T1000 (cell line): ENCODE measurements at places on chromosomes 3 and 15.

DNA sequence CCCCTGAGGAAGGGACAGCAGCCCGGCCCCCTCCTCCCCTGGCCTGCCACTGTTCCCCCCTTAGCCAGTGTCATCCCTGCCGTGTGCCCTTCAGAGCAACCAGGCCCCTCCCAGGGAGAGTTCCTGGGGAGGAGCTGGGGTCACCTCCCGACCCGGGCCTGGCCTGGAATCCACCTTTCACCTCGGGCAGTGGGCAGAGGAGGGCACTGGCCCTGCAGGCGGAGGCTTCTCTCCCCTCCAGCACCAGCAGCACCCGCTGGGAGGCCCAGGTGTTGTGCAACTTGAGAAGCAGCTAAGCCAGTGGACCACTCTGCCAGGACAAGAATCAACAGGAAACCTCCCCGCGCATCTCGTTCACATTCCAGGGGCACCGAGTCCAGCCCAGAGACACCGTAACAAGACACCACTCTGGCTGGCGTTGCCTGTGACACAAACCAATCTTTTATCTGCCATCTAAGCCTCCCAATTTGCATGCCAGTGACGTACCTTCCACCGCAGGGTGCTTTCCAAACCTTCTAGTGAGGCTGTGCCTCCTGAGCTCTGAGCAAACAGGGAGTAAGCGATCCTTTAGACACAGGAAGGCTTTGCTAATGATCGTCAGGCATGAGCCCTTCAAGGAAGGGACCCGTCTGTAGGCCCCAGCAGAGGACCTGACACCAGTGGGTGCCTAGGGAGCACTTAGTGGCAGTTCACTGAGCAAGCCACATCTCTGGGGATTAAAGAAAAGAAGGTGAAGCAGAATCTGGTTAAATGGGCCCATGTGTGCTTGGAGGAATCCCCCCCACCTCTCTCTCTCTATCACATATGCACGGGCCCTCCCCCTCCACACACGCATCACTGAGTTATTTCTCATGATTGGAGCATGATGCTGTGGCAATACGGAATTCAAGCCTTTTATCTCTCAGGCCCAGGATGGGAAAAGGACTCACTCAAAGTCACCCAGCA lies 98.9 kb upstream of the TLE3 start:
- DNase-seq, result peak; percentile 69

GRCh38 chr15:92617549-92618520 lies 37.7 kb downstream of the FAM174B start:
- no peak for DNase-seq

- DNase-seq, result no peak
These were observed 544.6 kb upstream of the LMCD1 start for GRCh38 chr3:7957024-7957423.

GRCh38 chr3:137259701-137260100 lies 301.9 kb downstream of the IL20RB start:
- no peak for DNase-seq

- no peak for DNase-seq
These were observed 106.1 kb upstream of the FRMD4B start for GRCh38 chr3:69491975-69492374.

DNA sequence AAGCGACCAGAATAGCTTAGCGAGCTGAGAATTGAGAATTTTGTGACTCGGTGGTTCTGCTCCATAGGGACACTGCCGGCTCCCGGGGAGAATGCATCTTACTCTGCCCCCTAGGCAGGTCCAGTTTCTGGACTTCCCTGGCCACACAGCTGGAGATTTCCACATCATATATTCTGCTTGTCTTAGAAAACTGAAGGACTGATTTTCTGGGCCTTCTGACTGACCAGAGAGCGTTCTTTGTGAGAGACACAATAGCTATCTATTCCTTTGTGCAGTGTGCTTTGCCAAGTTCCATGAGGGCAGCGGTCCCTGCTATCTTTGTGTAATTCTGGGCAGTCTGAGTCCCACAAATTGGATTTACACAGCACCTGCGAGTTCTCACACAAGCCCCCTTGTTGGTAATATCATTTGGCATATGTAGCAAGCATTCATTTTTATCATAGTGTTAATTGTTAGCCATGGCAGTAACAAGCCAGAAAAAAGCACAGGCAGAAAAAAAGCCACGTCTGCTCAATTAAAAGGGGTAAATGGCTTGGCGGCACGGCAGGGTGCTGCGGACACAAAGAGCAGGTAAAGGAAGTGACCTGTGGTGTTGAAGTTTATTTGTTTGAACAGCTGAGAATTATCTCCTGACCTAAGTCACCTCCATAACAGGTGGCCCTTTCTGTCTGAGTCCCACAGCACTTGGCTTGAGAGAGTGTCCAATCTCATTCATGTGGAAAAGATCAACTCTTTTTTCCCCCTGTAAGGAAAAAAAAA lies 688.7 kb downstream of the TUSC7 start:
- no peak for DNase-seq

- DNase-seq, result peak; percentile 37
These were observed 8.4 kb downstream of the TMEM40 start for GRCh38 chr3:12750658-12751071.

GRCh38 chr3:181660337-181660736 lies 51.4 kb upstream of the SOX2 start:
- no peak for DNase-seq

GRCh38 chr3:197298945-197299854 lies 788 bp upstream of the DLG1 start:
- no peak for DNase-seq

GRCh38 chr3:13141991-13142412 lies 68.8 kb upstream of the IQSEC1 start:
- peak; percentile 22 for DNase-seq

DNA sequence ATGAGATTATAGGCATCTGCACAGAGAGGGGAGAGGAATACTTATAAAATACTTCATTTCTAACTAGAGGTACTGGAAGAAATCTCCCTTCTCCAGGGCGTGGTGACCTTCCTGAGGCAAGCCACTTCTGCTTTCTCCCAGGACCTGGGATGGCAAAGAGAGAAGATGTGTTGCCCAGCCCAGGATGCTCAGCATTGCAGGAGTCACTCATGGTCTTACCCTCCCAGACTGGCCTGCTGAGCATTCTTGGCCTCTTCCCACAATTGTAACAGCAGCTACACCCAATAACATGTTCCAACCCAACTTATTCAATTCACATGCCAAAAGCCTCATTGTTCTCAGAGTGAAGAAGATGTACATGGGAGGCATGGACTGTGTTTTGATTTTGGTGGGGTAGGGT lies 37.9 kb downstream of the IL20RB start:
- DNase-seq, result no peak

DNA sequence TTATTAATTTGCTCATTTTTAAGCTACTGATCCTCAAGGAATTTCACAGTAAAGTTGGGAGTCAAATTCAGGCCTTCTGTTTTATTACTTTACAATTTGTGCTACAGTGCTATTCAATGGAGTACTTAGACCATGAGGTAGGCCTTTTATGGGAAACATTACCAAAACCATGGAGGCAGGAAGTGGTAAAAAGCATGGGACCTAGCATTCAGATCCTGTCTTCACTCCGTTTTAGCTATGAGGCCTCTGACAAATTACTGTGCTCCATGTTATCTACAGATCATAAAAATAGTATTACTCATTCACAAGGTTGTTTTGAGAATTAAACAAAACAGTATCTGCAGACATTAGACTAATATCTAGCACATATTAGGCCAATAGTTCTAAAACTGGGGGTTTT lies 140.6 kb upstream of the SLITRK3 start:
- DNase-seq, result no peak

- DNase-seq, result no peak
These were observed 216.0 kb upstream of the MCTP2 start for GRCh38 chr15:94015324-94015723.

DNA sequence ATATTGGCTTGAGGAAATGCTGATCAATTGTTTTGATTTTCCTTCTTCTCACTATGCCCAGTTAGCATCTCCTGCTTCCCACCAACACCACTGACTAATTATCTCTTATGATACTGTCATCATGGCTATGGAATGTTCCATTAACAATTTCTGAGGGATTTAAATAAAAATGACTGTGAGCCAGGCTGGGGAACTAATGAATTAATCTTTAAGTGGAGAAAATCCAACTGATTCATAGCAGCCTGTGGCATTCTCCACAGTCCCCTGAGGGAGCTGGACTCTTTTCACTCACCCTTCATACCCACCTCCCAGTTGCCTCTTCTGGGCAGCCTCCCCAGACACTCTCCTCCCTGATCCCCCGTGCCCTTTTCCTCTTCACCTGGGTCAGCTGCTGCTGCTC lies 353.6 kb downstream of the CLSTN2 start:
- no peak for DNase-seq

- DNase-seq, result no peak
These were observed 236.4 kb downstream of the XXYLT1 start for GRCh38 chr3:195034541-195034940.

DNA sequence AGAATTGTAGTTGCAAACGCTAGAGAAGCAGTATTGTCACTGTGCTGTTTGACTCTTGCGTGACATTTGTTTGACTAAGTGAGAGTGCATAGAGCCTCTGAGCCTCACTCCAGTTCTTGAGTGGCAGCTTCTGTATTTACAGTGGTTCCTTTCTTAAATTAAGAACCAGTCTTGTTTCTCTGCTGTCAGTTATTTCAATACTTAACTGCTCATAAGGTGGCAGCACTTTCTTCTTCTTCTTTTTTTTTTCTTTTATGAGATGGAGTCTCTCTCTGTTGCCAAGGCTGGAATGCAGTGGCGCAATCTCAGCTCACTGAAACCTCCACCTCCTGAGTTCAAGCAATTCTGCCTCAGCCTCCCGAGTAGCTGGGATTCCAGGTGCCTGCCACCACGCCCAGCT lies 372.1 kb downstream of the LPP start:
- DNase-seq, result no peak

GRCh38 chr3:52385157-52385556 lies 59.7 kb downstream of the SEMA3G start:
- DNase-seq, result no peak

- DNase-seq, result no peak
These were observed 88.5 kb downstream of the FBLN2 start for GRCh38 chr3:13637311-13637891.

- DNase-seq, result peak; percentile 33
These were observed 501 bp downstream of the DMXL2 start for GRCh38 chr15:51621936-51622603.

DNA sequence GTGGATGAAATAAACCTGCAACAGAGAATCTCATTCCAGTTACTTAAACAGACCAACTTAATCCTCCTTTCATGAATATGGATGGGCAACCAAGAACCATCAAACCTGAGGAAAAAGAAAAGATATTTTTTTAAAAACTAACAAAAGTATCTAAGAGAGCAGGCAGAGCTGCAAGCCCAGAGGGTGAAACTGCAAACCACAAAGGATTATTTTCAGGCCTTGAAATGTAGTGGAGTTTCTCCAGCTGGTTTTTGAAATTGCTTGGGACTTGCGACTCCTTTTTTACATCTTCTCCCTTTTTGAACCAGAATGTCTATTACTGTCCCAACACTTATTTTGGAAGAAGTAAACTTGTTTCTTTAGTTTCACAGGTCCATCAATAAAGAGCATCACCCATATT lies 87.4 kb downstream of the STAG1 start:
- no peak for DNase-seq

- DNase-seq, result no peak
These were observed 13.0 kb downstream of the FBLN2 start for GRCh38 chr3:13561967-13562366.

GRCh38 chr3:193573403-193574191 lies 18.9 kb upstream of the ATP13A4 start:
- no peak for DNase-seq

- DNase-seq, result no peak
These were observed 140.4 kb downstream of the SATB1 start for GRCh38 chr3:18284716-18285115.

DNA sequence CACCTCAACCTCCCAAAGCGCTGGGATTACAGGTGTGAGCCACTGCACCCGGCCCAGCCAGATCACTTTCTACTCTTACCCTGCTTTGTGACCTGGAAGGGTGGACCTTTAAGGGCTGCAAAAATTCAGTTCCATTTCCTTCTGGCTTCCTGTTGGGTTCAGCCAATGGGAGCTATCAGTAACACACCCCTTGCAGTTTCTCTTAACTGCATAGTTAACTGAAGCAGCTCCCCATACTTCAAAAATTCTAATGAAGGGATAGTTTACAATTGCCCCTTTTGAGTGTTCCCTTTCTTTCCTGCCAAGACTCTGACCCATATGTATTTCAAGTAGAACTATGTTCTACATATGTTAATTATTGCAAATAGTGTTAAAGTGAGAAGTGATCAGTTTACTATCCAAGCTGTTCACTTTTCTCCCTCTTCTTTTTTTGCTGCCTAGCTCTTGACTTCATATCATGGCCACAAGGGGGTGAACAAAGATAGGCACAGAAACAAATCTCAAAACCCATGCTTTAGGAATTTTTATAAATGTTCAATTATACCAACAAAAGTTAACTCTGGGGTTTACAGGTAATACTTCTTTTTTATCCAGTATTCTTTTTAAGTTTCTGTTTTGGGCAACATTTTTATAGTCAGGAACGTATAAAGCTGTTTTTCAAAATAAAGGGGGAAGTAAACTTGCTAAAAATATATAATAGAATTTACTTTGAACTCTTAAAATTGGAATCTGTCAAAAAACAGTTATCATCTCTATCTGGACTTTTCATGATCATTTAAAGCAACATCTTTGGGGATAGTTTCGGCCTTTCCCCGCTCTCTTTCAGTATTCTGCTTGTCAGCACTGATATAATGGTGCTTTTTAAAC lies 8.1 kb downstream of the PGBD4 start:
- DNase-seq, result no peak

- no peak for DNase-seq
These were observed 620.7 kb upstream of the ALCAM start for GRCh38 chr3:104746056-104746455.

- DNase-seq, result no peak
These were observed 3.2 kb downstream of the CCDC71 start for GRCh38 chr3:49162751-49163419.

GRCh38 chr15:70605606-70606410 lies 157.6 kb downstream of the UACA start:
- DNase-seq, result no peak
